ENCODE measurements at places on chromosomes 1 and 21.

DNA sequence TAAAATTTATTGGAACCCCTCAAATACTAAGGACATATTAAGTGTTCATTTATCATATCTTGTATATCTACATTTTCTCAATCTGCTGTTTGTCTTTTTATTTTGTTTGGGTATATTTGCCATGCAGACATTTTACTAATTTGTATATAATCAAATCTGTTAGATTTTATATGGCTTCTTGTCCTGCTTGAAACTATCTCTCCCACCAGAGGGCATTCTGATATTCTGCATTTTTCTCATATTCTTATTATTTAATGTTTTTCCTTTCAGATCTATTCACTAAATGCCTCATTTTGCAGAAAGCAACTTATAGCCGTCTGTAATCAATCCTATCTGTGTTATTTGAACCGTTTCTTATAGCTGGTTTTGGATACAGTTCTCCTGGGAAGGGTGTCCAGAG is 745.5 kb downstream of the LRRIQ3 start:
- DNase-seq = no peak

DNA sequence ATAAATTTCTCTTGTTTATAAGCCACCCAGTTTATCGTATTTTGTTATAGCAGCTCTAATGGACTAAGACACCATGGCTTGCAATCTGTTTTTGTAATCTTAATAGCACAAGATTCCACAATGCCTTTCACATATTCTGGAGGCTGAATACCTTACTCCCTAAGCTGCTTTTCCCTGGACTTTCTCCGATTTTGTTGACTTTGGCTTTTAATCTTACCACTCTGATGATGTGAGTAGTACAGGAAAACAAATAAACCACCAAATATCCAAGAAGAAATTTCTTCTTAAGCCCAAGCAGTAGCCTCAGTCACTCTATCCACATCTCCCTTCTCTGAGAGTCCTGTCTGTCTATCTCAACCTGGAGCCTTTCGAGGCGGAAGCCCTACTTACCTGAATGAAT is 838.6 kb downstream of the LTN1 start:
- DNase-seq = no peak

GRCh38 chr1:85623061-85623471 is 42.5 kb downstream of the CCN1 start:
- DNase-seq = no peak

DNA sequence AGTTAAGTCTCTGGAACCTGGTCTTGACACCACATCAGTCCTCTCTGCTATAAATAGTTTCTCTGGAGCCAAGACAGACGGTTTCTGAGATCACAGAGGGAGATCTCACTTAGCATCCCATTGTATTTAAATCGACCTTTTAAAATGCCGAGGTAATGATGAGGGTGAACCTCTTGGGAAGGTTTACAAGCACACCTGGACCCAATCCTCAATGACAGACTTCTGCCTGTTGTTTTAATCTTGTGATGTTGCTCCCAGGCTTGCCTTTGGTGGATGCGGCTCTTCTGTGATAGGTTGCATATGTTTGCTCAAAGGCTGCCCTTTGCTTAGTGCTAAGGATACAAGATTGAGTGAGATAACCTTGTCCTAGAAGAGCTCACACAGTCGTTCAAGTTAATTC is 104.6 kb upstream of the L1TD1 start:
- no peak for DNase-seq

DNA sequence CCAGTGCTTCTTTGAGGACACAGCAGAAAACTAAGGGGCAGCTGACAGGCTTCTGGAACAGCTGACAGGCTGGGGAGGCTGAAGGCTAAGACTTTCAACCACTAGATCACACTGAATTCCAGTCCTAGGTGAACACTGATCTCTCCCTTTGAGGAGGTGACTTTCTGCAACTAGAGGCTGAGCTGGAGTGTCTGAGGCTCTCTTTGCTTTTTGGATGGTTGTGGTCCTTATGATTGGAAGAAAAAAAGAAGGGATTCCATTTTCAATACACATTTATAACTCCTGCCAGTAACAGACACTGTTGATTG is 1.4 kb downstream of the IL6R start:
- no peak for DNase-seq

- DNase-seq = no peak
Observed at GRCh38 chr1:231867607-231868006, 241.0 kb downstream of the DISC1 start.
